ENCODE measurements at places on chromosomes 5 and 9. TPM values are rescaled to one million over a fixed set of nuclear protein-coding genes. Genes with fewer than 3 reads are reported as not detected.
A peak's percentile ranks its signal among the peaks of the same experiment; 100 is the strongest.

GRCh38 chr9:97853844-97854695 lies 1.0 kb downstream of the FOXE1 start:
- peaks cover 100% of the 10 kb centered on the region for H3K27me3 ChIP-seq
- peak; percentile 31 for ATAC-seq
- no peaks in the 10 kb centered on the region for H3K36me3 ChIP-seq

DNA sequence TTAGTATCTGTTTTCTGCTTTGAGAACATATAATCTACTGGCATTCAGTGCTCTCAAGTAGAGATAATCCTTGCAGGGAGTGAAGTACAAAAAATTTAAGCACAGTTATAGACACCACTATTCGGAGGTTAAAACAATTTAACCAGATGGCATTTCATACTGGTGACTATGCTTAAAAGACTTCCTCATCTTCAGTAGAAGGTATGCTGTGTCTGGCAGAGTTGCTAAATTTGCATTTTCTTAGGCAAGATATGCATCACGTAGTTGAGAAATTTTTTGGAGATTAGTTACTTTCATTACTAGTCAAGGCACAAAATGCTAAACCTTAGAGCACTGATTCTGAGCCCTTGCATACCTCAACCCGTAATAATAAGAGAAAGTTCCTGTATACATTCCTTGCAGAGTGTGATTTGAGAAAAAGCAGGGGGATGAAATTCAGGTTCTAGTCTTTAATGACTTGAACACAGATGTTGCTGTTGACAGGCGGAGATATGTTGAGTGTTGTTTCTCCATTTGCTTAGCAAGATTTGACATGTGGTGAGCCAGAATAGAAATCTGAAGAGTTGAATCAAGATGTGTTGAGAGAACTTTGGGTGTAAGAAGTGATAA lies 70.8 kb upstream of the STARD4 start:
- H3K36me3 ChIP-seq, result no peaks in the 10 kb centered on the region
- peak; percentile 34 for ATAC-seq
- no peak overlapping the region for H3K4me3 ChIP-seq
- no peaks in the 10 kb centered on the region for H3K4me1 ChIP-seq
- H3K27me3 ChIP-seq, result no peaks in the 10 kb centered on the region

The AP3S1 gene
- 63.3 TPM for total RNA-seq

DNA sequence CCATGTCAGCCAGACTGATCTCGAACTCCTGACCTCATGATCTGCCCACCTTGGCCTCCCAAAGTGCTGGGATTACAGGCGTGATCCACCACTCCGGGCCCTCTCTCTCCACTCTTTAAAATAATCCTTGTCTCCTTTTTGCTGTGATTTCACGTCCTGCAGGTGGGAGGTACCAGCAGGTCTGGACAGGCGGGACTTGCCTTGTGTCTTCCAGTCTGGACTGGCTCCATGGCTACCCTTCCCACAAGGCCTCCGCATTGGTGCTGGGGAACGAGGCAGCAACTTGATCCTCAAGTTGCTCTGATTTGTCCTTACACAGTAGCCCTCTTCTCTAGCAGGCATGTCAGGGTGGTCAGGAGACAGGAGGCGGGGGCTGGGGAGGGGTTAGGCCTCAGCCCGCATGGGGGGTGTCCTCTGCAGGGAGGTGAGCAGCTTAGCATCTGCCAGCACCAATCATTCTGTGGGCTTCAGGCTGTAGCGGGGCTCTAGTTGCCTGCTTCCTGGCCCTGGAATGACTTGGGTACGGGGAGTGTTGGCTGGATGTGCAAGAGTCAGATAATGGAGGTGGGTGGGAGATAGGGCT lies 54.3 kb downstream of the TENT4A start:
- no peak overlapping the region for H3K27ac ChIP-seq
- H3K27me3 ChIP-seq, result no peaks in the 10 kb centered on the region
- H3K4me3 ChIP-seq, result no peak overlapping the region
- H3K36me3 ChIP-seq, result no peaks in the 10 kb centered on the region

- H3K27ac ChIP-seq, result no peak overlapping the region
- H3K36me3 ChIP-seq, result peaks cover 20% of the 10 kb centered on the region
- H3K27me3 ChIP-seq, result no peaks in the 10 kb centered on the region
Observed at GRCh38 chr5:108797396-108797795, 49.7 kb downstream of the FER start.

The ERBIN gene
- 71.6 TPM for total RNA-seq

GRCh38 chr9:117535973-117536372 lies 121.1 kb upstream of the ASTN2 start:
- H3K4me3 ChIP-seq, result no peak overlapping the region
- H3K4me1 ChIP-seq, result no peaks in the 10 kb centered on the region
- no peak overlapping the region for H3K27ac ChIP-seq
- no peaks in the 10 kb centered on the region for H3K36me3 ChIP-seq
- ATAC-seq, result no peak
- H3K27me3 ChIP-seq, result no peaks in the 10 kb centered on the region

The GADD45G gene
- total RNA-seq, result 63.5 TPM

The LMX1B gene
- 0.58 TPM for total RNA-seq

DNA sequence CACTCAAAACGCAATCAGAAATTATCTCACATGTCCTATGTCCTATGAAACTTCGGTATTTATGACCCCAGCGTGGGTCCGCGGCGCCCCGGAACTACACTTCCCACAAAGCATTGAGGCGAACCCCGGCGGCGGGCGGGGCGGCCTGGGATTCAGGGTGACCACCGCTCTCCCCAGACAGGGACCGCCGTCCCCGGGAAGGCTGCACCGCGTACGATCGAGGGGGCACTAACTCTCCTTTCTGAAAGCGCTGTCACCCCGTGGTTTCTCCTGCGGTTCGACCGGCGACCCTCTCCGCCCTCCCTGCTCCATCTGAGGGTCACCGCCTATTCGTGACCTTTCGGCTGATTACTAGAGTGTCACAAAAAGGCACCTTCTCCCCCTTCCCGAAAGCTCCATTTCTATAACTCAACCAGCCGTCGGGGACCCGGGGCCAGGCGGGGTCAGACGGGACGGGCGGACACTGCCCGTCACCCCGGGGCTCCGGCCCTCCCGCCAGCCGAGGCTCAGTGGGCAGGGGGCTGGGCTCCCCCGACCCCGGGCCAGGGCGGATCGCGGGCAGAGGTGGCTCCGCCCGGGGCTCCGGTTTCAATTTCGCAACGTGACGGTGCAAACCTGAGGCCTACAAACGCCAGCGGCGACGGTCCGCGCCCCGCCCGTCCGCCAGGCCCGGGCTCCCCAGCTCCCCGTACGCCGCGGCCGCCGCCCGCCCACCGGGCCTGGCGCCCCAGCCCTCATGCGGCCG lies 1.3 kb downstream of the ECPAS start:
- no peaks in the 10 kb centered on the region for H3K27me3 ChIP-seq
- ATAC-seq, result peak; percentile 73
- peak overlapping the region; percentile 94 for H3K27ac ChIP-seq

DNA sequence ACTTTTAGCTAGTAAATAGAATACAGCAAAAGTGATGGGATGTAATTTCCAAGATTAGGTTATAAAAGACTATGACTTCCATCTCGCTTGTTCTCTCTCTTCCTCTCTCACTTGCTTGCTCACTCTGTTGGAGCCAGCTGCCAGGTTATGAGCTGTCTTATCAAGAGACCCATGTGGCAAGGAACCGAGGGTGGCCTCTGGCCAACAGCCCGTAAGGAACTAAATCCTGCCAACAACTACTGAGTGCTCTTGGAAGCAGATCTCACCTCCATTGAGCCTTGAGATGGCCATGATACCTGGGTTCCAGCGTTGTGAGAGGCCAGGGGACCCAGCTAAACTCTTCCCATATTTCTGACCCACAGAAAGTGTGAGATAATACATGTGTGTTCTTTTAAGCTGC lies 636.1 kb downstream of the ACTL7B start:
- no peaks in the 10 kb centered on the region for H3K36me3 ChIP-seq
- no peak overlapping the region for H3K4me3 ChIP-seq
- no peaks in the 10 kb centered on the region for H3K27me3 ChIP-seq
- H3K27ac ChIP-seq, result no peak overlapping the region
- no peaks in the 10 kb centered on the region for H3K4me1 ChIP-seq

GRCh38 chr9:91427873-91428272 lies 4.2 kb upstream of the NFIL3 start:
- H3K4me3 ChIP-seq, result no peak overlapping the region
- no peaks in the 10 kb centered on the region for H3K27me3 ChIP-seq
- H3K27ac ChIP-seq, result no peak overlapping the region
- H3K36me3 ChIP-seq, result no peaks in the 10 kb centered on the region
- ATAC-seq, result no peak
- H3K4me1 ChIP-seq, result no peaks in the 10 kb centered on the region

The GOLPH3 gene
- total RNA-seq, result 277 TPM

DNA sequence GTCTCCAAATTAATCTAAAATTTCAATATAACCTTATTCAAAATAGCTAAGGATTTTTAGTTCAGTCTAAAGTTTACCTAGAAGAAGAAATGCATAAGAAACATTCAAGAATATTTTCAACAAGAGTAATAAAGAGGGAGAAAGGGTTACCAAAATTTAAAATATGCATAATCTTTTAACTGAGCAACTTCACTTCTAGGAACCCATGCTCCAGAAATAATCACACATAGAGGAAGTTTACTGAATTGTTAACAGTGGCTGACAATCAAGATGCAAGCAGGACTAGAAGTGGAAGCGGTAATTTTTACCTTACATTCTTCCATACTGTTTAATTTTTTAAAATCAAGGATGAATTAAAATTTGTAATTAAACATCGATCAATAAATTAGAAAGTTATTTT lies 1.9 kb downstream of the PJA2 start:
- peaks cover 18% of the 10 kb centered on the region for H3K4me1 ChIP-seq
- peak overlapping the region; percentile 83 for H3K4me3 ChIP-seq
- peak overlapping the region; percentile 34 for H3K27ac ChIP-seq

DNA sequence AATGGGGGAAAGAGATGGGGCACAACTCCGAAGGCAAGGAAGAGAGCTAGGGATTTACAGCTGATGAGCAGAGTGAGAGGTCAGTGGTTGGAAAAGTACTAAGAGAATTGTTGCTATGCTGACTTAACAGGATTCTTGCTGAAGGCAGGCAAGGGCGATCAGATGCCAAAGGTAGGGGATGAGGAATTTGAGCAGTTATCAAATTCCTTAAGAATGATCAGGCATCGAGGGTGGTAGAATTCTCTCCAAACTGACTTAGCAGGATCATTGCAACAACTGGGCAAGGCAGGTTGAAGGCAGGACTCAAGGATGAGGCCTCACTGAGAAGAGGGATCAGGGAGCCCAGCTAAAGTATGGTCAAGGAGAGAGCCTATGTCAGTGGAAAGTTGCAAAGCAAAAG lies 171.0 kb downstream of the HSD17B3 start:
- no peak overlapping the region for H3K4me3 ChIP-seq
- H3K36me3 ChIP-seq, result no peaks in the 10 kb centered on the region
- H3K27ac ChIP-seq, result no peak overlapping the region

DNA sequence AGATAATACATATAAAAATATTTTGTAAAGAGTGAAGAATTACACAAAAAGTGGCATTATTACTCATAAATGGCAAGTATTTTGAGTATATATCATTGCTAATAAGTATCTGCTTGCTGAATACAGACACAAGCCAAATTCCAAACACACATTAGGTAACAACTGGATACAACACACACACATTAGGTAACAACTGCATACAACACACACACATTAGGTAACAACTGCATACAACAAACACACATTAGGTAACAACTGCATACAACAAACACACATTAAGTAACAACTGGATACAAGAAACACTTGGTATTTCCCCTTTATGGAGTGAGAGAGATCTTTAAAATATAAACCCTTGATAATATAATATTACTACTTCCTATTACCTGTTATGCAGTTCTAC lies 13.2 kb downstream of the LRRC14B start:
- peaks cover 58% of the 10 kb centered on the region for H3K36me3 ChIP-seq
- no peak overlapping the region for H3K4me3 ChIP-seq
- ATAC-seq, result no peak

GRCh38 chr5:176491901-176492300 lies 43.7 kb downstream of the FAF2 start:
- no peak overlapping the region for H3K27ac ChIP-seq
- H3K4me3 ChIP-seq, result no peak overlapping the region
- H3K36me3 ChIP-seq, result peaks cover 3% of the 10 kb centered on the region
- no peaks in the 10 kb centered on the region for H3K4me1 ChIP-seq
- H3K27me3 ChIP-seq, result no peaks in the 10 kb centered on the region
- no peak for ATAC-seq

DNA sequence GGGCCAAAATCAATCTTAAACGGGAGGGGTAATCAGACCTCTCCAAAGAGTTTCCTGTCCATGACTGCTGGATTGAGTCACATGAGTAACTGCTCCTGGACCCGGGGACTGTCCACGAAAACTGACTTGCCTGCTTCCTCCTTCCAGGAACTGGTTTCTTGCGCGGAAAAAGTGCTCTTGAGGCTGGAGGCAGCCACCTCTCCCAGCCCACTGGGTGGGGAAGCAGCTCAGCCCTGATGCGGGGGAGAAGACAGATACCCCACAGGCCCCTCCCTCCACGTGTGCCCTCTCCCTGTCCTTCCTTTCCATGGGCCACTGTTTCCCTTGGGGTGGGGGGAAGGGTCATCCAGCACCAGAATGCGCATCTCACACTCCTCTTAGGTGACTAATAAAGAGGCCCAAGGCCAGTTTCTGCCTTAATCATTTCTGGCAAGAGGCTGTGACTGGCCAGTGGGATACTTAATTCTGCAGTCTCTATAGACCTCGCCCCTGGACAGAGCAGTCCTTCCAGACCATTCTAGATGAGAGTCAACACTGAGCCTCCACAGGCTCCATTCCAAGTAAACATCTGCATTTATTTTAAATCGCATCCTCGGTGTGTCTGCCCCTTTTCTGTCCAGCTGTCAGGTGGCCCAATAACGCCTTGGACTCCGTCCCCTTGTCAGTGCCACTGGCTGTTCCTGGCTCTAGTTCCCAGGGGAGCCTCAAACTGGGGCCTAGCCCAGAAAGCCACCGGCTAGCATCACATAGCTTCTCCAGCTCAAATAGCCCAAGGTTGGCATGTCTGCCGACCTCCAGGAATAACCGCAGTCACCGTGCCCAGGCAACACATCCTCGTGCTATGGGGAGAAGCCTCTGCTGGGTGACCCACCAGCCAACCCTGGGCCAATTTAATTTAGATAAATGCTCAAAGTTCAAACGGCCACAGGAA lies 12.0 kb downstream of the REXO4 start:
- ATAC-seq, result no peak
- peak overlapping the region; percentile 38 for H3K27ac ChIP-seq
- H3K4me1 ChIP-seq, result no peaks in the 10 kb centered on the region
- no peaks in the 10 kb centered on the region for H3K36me3 ChIP-seq

DNA sequence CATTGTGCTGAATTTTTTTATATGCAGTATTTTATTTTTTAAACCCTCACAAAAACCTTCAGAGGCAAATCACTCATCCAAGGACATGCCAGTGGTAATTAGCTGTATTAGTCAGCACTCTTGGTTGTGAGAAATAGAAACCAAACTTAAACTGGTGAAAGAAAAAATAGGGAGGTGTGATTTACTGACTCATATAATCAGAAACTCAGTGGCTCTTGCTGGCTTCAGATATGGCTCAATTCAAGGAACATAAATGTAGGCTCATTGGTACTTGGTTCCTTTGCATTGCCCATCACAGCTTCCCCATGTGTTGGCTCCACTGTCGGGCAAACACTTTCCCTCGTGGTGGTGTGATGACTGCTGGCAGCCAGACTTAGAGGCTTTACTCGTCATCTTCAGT lies 497.2 kb downstream of the MAT2B start:
- ATAC-seq, result no peak
- H3K36me3 ChIP-seq, result no peaks in the 10 kb centered on the region
- no peaks in the 10 kb centered on the region for H3K4me1 ChIP-seq
- no peak overlapping the region for H3K4me3 ChIP-seq

GRCh38 chr5:128455841-128456361 lies 82.1 kb downstream of the FBN2 start:
- no peak overlapping the region for H3K27ac ChIP-seq
- no peak overlapping the region for H3K4me3 ChIP-seq
- H3K4me1 ChIP-seq, result no peaks in the 10 kb centered on the region
- ATAC-seq, result no peak

- H3K27ac ChIP-seq, result no peak overlapping the region
- H3K27me3 ChIP-seq, result no peaks in the 10 kb centered on the region
- H3K4me1 ChIP-seq, result no peaks in the 10 kb centered on the region
Observed at GRCh38 chr5:154947778-154948177, 6.9 kb downstream of the MRPL22 start.

All from gastroesophageal sphincter (tissue), 4 donors.